ENCODE measurements at places on chromosomes 16 and 17.

DNA sequence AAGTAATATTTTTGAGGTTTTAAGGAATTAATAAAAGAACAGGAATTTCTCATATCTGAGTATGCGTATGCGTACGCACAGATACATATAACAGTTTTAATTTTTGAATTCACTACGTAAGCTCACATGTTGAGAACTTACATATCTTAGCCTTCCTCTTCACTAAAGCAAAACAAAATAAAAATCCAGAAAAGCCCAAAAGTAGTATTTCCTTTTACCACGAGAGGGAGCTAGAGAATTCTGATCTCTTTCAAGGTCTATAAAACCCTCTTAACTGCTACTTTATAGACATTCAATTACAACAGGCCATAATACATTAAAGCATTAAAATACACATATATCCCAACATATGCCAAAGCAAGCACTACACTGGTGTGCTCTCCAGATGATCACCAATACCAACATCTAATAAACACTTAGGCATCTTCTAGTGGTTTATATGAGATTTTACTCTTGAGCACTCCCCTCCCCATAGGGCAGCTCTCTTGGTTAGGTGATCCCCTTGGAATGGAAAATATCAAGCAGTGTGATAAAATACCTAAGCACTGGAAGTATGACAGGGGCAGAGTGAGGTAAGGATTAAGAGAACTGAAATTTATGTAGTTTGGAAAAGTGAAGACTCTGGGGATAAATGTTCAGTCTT lies 94.0 kb downstream of the SKAP1 start:
- no peak for DNase-seq

DNA sequence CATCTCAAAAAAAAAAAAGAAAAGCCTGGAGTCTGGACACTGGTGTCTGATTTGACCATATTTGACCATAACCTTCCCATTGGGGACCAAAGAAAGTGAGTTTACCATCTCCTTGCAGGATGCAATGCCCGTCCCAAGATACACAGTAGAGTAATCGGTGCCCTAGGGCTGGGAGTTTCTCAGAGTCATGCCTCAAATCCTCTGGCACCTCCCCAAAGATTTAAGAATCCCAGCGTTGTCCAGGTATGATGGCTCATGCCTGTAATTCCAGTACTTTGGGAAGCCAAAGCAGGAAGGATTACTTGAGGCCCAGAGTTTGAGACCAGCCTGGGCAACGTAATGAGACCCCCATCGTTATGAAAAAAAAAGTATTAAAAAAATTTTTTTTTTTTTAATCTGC lies 5.0 kb downstream of the PITPNM3 start:
- DNase-seq, result no peak

DNA sequence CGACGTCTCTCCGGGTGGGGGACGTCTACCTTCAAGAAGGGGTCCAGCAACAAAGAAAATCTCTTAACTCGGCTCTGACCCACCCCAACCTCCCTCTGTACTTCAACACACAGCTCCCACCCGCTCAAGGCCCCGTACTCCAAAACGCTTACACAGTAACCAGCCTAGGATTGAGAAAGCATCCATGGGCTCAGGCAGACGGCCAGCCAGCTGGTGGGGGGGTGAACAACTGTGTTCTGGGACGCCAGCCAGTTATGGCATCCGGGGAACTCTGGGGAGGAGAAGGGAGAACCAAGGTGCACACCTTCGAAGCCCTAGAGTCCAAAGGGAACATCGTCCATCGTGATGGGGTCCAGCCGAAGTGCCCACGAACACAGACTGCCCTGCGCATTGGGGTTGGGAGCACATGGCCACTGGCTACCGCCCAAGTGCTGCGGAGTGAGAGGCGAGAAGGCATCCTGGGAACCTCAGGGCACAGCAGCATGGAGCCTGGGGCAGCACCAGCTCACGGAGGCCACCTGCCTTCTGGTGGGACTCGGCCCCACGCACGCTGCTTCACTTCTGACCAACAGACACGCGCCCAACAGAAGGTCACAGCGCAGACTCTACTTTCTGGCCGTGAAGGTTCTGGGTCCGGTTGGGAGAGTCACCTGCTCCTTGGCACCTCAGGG lies 14.3 kb downstream of the SLC16A3 start:
- DNase-seq, result no peak

DNA sequence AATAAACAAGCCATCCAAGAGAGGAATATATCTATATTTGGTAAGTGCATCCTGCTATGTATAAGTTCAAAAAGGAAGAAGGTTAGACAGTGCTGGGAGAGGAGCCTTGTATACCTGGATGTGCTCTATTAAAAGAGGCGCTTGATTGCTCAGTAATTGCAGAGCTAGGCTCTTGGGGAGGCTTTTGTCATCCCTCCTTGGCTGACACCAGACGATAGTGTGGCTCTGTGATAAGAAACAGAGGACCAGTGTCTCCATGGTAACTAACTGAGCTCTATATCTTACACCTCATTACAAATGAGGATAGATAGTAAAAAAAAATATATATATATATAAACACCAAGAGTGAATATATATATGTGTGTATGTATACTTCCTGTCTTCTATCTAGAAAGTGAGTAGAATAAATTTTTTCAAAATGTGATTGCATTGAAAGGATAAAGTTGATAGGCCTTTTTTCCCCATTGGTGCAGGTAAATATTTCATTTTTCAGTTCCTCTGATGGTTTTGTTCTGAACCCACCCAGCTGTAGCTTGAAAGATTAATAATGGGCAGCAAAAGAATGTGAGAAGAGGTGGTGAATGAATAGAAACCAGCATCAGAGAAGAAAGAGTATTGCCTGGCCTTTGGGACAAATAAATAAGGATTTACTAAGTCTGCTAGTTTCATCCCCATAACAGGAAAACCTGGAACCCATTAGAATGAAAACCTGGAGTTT lies 303.7 kb downstream of the ZFHX3 start:
- DNase-seq, result no peak

DNA sequence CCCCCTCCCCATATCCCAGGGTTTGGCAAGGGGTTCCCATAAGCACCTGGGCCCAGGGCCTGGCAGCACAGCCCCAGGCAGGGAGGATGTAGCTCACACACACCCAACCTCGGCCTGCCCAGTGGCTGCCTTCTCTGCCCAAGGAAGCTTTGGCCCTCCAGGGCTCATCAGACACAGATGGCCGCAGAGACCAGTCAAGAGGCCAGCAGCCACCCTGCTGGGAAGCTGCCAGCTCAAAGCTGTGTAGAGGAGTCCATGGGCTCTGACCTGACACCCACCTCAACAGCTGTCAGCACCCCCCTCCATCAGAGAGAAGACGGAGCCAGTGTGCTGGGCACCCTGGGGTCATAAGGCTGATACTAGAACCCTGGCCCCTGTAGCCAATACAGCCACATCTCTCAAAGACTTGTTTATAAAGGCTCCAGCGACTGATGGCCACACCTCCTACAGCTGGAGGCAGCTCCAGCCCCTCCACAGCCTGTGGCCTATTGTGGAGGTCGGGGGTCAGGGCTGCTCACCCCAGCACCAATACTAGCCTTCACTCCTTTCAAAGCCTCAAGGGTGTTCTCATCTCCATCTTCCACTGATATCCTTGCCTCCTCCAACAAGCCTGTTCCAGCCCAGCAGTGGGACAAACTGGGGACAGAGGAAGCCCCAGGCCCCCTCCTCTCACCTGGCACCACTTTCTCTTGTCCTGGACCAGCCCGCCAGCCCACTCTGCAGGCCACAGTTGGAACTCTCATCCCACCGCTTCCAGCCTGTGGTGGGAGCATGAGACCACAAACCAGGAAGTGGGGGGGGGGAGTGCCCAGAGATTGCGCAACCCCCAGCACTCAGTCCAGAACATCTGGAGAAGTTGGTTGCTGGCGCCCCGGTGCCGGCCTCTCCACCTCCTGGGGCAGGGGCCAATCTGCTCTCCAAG lies 2.2 kb upstream of the MPG start:
- no peak for DNase-seq

DNA sequence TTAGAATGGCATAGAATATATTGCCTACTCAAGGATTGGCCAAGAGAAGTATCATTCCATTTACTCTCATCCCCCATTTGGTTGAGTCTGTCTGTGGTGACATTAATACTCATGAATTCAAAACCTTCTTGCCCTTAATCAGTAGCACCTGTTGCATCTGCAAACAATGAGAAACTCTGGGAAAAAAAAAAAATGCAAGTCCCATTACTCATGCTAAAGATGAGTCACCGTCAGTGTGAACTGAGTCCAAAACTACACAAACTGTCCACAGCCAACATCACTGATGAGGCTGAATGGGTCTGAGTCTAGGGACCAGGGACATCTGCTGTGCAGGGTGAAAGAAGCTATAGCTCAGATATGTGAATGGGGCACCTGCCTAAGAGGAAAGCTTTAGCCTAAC lies 96.9 kb upstream of the ADAMTS18 start:
- DNase-seq, result no peak

Data from activated CD4-positive, alpha-beta T cell treated with anti-CD3 and anti-CD28 coated beads, Interleukin-2, amount 50 U/mL, for 48 hours (primary cell).